ENCODE measurements at places on chromosomes 5 and 9.
A peak's percentile ranks its signal among the peaks of the same experiment; 100 is the strongest.

- DNase-seq: peak; percentile 93
These were observed 145.2 kb downstream of the EDIL3 start for GRCh38 chr5:84239494-84239893.

DNA sequence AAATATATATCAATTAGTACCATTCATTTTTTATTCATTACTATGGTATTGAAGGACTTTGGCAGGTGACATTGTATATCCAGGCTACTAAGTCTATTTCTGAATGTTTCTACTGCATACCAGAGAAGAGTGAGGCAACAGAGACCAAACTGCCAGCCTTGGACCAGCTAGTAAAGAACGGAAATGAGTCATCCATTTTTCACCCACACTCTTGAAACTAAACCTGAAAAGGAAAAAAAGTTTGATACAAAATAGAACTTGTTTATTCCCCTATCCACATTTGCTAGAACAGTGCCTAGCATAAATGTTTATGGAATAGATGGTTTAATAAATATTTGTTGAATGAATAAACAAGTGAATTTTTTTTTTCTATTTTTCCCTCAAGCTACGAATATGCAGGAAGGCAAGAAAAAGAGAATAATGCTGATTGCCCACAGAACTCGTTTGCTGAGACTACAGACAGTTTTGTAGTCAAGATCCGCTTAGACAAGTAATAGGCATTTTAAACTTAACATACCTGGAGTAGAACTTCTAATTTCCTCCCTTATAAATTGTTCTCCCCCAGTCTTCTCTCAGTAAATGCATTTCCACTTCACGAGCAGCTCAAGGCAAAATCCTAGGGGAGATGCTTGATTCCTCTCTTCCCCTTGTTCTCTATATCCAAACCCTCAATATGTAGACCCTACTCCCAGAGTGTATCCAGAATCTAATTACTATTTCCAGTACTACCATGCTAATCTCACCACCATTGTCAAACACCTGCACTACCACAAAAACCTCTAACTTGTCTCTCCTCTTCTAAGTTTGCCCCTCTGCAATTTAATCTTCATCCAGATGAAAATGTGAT is 146.2 kb upstream of the RASA1 start:
- DNase-seq: peak; percentile 84

GRCh38 chr5:144944936-144945335 is 774.3 kb downstream of the KCTD16 start:
- DNase-seq: no peak

DNA sequence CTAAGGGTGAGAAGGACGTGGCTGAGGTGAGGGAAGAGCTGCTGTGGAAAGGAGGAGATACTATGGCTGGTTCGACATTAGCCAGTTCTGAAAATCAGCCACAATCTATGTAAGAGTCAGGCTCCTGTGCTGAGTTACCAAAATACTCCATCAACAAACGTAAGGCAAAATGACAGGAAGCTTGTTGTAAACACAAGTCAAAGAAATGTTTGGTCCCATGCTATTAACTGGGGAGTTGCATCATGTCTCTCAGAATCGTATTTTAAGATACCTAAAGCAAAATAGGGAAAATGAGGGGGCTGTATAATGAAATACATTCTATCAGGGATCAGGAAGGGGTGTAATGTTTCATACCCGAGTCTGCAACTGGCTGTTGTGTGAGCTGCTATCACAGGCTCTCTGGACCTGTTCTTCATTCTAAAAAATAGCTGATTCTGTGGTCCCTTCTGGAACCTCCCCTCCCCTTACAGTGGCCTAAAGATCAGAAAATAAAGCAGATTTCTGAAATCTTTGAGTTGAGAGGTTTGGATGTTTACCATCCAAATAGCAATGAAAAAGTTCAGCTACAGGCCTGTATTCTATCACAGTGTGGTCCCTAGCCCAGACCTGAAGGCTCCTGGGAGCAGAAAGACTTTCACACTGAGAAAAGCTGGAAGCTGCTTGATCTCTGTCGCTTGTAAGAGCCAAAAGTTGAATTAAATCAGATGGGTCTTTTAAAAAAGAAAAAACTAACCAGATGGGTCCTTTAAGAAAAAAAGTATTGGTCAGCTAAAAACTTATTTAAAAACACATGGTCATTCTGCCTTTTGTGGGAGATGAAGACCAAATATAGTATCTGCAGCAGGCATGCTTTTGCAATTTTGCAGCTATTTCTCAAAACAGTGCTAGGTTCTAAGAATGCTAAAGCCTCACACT is 97.8 kb upstream of the SMC5 start:
- DNase-seq: no peak

DNA sequence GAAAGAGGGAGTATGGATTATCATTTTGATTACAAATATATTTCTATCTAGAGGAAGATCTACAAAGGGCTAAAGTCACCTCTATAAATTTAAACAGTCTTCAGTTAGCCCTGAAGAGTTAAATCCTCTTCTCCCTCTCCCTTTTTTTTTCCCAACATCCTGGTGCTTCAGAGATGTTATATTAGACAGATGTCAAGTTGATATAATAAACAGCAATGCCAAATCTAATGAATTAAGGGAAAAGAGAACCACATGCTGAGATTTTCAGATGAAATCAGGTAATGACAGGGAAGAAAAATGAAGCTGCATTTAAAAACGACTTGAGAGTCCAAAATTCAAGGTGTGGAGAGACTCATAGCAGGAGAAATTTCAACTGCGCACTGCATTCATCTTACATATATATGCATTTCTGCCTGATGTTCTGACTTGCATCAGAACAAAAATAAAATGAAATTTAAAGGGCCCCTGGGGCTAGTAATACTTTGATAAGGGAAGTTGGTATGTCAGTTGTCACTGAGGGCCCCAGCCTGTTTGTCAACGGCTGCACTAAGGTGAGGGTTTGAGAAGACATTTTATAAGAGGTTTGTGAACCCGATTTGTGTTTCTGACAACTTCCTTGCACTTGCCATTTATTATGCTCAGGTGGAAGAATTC is 338.9 kb upstream of the PANK3 start:
- peak; percentile 59 for DNase-seq

- DNase-seq: no peak
These were observed 69.3 kb downstream of the NTNG2 start for GRCh38 chr9:132231019-132231701.

DNA sequence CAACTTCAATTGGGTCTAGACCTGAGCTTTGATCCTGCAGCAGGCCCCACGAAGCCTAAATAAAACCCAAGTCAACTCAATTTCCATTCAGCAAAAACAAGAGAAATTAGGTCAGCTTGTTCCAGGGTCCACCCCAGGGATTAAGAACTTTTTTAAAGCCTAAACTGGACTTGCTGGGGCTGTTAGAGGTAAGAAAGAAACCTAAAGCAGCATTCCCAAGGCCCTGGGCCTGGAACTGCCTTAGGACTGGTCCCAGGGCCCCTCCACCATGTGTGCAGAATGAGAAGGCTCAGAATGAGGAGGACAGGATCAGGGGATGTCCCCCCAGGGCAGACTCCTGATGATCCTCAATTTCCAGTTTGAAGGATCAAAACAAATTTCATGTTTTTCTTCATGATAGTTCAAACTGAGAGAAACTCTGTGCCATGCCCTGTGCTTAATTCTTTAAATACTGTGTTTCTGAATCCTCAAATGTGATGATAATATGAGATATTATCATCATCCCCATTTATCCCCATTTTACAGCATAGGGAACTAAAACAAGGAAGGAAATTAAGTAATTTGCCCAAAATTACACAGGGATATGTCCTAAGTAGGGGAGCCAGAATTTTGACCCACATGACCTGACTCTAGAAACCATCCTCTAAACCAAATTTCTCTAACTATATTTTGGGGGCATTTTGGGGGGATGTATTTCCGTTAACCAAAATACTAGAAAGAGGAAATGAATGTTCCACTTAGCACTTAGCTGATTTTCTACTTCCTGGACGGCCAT is 64.5 kb downstream of the DENND1A start:
- DNase-seq: no peak

DNA sequence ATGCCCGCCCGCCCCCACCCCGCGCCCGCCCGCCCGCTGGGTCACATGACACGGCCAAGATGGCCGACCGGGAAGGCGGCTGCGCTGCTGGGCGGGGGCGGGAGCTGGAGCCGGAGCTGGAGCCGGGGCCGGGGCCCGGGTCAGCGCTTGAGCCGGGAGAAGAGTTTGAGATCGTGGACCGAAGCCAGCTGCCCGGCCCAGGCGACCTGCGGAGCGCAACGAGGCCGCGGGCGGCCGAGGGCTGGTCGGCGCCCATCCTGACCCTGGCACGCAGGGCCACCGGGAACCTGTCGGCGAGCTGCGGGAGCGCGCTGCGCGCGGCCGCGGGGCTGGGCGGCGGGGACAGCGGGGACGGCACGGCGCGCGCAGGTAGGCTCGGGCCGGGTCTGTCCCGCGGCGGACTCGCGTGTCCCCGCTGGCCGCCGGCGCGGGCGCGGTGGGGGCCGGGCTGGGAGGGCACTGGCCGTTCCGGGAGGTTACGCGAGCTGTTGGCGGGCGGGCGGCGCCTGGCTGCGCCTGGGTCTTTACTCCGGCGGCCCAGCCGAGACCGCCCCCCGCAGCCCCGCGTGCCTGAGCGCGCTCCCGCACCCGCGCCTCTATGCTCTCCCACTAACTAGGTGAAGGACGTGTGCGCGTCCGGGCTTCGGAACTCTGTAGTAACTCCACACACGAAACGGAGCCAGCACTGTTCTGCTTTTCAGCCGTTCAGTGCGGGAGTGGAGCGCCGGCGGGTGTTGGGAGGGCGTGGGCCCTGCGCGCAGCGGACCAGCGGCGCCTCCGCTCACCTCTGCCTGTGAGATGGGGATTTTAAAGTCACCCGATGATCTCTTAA is at the start of gene RUFY1:
Gene RUFY1, plus strand, starts transcription at position 44 of the 832 bp plus-strand sequence. Its CDS starts 16 bp downstream, at position 60.
- DNase-seq: peak; percentile 59

- DNase-seq: no peak
These were observed 38.9 kb downstream of the SERINC5 start for GRCh38 chr5:80216753-80217596.

- DNase-seq: peak; percentile 98
These were observed 20.9 kb upstream of the ZSWIM6 start for GRCh38 chr5:61311056-61311610.

- DNase-seq: no peak
These were observed 109.0 kb downstream of the FRMD3 start for GRCh38 chr9:83429229-83429628.

DNA sequence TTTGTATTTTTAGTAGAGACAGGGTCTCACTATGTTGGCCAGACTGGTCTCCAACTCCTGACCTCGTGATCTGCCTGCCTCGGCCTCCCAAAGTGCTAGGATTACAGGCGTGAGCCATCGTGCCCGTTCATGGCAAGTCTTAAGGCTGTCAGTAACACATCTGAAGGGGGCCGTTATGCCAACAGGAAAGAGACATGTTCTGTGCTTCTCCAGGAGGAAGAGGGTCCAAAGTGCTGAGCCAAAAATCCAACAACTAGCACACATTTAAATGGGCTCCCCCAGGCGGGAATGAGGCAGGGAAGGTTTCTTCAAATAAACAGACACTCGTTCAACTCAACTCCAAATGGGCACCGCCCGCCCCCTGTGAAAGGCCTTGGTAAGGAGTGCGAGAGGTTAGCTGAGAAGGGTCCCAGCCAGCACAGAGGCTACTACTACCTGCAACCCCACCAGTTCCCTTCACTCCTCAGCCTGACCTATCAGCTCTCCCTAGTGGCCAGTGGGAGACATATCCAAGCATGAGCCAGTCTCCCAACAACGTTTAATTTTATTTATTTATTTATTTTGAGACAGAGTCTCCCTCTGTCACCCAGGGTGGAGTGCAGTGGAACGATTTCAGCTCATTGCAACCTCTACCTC is 84.1 kb upstream of the DMRT1 start:
- peak; percentile 41 for DNase-seq

- no peak for DNase-seq
These were observed 49.7 kb downstream of the POC5 start for GRCh38 chr5:75667586-75667985.

- DNase-seq: no peak
These were observed 66.5 kb upstream of the RICTOR start for GRCh38 chr5:39140558-39141168.

DNA sequence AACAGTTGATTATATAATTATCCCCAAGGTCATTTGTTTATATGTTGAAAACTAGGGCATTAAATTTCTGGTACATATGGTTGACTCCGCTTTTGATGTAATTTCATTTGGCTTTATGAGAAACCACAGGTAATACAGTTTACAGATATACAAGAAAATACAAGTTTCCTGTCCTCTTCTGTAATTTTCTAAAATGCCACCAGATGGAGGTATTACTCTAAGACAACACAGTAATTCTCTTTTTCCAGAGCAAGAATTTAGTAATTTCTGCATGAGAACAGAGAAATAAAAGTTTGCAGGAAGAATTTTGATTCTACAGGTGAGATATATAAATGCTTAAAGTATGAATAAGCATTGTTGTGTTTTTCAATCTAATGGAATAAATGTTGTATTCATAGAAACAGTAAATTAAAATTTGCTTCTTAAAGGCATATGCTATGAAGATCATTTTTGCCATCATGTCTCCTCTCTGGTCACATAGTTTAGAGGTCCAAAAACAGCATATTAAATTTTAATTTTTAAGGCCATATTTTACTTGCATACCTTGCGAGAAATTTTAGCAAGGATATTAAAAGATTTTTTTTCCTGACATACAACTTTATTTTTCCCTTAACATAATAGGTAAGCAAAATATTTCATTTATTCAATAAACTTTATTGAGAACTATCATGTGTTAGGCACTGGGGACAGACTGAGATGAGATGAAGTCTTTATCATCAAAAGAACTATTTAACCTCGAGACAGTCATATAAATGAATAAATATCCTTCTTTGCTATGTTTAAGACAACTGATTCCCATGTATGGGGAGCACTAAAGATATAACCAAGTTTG is 22.7 kb downstream of the CHD1 start:
- no peak for DNase-seq

- no peak for DNase-seq
These were observed 12.1 kb downstream of the NR4A3 start for GRCh38 chr9:99833735-99834134.

DNA sequence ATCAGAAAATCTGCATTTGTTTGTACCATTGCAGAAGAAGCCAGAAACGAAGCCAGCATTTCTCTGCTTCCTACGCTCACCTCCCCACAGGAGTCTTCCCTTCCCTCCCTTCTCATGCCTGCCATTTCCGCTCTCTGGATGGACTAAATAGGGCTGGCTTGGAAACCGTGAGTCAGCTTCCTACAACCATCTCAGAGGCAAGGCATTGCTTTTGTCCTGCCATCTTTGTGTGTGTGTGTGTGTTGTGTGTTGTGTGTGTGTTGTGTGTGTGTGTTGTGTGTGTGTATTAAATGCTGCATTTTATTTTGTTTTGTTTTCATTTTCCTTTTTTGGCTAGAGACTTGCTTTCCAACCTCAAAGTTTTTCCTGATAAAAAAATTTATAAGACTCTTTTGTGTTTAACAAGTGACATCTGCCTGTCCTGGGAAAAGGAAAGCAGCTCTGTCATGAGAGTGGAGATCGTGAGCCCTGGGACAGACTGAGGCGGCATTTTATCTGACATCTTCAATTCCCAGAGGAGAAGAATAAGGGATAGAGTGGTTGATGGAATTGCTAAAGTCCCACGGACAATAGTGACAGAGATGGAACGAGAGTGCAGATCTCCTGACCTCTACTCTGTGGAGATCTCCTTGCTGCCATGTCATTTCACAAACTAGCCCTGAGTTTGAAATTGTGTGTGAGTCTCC is 7.5 kb upstream of the EGFLAM start:
- DNase-seq: no peak
